ENCODE measurements at places on chromosomes 11 and 22. TPM values are rescaled to one million over a fixed set of nuclear protein-coding genes. Genes with fewer than 3 reads are reported as not detected.

TBCEL gene
- 7.2 TPM for total RNA-seq

OR8G5 gene
- not detected for total RNA-seq

CARNS1 gene
- 6.9 TPM for total RNA-seq

HNRNPUL2 gene
- total RNA-seq: 54.9 TPM

NAALAD2 gene
- not detected for total RNA-seq

RFPL2 gene
- not detected for total RNA-seq

DEPDC7 gene
- total RNA-seq: 2.8 TPM

OR5B21 gene
- total RNA-seq: not detected

MFRP gene
- total RNA-seq: not detected

DNA sequence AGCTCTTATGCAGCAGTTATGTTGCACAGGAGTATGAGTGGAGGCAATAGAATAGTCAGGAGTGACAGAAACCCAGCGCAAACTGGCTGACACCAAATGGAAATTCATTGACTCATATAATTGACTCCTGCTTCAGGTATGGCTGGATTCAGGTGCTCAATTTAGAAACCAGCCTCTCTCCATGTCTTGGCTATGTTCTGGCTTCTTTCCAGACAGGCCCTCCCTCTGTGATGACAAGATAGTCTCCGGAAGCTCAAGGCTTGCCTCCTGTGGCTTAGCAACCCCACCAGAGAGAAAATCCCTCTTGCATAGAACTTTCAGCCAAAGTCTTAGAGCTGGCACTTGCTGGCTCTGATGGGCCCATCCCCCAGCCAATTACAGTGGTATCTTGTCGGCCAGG, 28.1 kb upstream of the MN1 start:
- H3K27me3 ChIP-seq: no peaks in the 10 kb centered on the region
- DNase-seq: no peak
- H3K4me3 ChIP-seq: no peak overlapping the region
- peaks cover 14% of the 10 kb centered on the region for H3K4me1 ChIP-seq

DNA sequence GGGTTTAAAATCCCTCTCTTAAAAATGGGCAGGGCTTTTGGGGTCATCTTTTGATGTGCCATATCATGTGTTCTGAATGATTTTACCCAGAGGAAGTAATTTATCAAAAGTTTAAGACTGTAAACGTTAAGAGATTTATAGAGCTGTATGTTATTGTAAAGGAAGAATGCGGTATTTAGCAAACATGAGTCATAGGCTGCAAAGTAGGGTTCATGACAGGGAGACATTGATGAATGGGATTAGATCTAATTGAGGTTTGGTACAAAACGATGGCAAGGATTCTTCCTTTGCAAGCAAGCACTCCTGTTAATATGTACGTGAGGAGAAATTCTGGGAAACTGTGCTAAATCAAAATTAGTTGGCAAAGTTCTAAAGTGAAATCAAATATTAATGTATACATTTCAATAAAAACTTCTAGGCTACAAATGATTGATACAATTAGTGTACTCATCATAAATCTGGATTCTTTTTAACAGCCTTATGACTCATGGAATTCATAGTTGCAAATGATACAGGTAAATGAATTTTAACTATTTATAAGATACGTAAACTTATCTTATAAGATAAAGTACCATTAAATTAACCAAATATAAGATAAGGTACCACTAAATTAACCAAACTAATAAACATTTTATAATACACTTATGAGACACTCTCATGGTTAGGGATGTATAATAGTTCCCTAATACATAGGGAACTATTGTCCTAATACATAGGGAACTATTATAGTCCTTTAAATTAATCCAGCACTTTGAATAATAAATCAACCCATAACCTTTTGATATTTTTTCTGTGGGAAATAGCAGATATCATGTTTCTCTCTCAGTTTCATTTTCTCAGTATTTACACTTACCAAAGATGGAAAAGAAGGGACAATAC, 58.4 kb downstream of the KIF18A start:
- H3K27me3 ChIP-seq: no peaks in the 10 kb centered on the region
- no peak overlapping the region for H3K27ac ChIP-seq
- no peak overlapping the region for H3K4me3 ChIP-seq
- H3K4me1 ChIP-seq: no peaks in the 10 kb centered on the region

DNA sequence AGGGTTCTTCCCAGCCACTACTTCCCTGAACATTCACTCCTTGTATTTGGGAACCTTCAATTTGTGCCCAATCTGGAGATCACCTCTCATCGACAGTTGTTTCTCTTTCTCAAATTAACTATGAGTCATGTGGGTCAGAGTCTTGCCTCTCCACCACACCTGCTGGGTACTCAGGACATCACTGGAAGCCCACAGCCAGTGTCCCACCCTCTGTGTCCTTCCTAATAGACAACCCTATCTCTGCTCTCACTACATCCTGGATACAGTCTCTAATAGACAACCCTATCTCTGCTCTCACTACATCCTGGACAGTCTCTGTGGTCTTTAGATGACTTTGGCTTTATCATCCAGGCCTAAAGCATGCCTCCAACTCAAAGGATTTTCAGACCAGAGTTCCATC, 70.1 kb downstream of the ARL14EP start:
- no peaks in the 10 kb centered on the region for H3K36me3 ChIP-seq
- H3K4me3 ChIP-seq: no peak overlapping the region
- DNase-seq: no peak
- H3K27ac ChIP-seq: no peak overlapping the region

GRCh38 chr11:69116671-69117070, 39.1 kb upstream of the SMIM38 start:
- no peaks in the 10 kb centered on the region for H3K27me3 ChIP-seq
- no peaks in the 10 kb centered on the region for H3K36me3 ChIP-seq
- H3K27ac ChIP-seq: no peak overlapping the region
- peaks cover 8% of the 10 kb centered on the region for H3K4me1 ChIP-seq
- H3K4me3 ChIP-seq: no peak overlapping the region

DNA sequence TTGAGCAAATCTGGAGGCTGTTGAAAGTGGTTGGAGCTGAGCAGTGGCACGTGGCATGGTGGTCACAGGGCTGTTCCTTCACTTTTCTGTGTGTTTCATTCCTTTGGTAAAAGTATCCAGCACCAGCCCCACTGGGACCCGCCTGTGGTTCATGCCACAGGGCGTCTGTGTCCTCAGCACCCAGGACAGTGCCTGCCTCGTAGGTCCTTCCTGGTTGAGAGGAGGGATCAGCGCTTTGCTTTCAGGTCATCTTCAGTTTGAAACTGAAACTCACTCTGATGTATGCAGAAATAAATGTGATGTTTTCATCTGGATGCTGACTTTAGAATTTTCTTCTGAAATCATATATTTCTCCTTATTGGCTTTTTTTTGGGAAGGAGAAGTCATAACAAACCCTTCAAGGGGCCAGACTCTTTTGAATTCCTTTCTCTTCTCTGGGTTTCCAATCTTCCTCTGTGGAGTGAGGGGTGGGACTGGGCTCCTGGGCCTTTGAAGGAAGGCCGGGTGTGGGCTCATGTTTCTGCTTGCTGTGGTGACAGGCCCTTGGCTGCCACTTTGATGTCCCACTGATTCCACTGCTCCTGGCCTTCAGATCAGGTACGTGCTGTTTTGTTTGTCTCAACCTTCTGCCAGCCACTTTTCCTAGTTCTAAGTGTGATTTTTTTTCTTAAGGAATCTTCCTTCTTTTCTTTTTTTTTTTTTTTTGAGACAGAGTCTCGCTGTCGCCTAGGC, 26.2 kb downstream of the TBC1D22A start:
- peaks cover 47% of the 10 kb centered on the region for H3K4me1 ChIP-seq
- peaks cover 34% of the 10 kb centered on the region for H3K36me3 ChIP-seq
- DNase-seq: peak; percentile 45
- H3K27me3 ChIP-seq: no peaks in the 10 kb centered on the region
- no peak overlapping the region for H3K4me3 ChIP-seq

GRCh38 chr11:35969089-35970042, 25.5 kb downstream of the LDLRAD3 start:
- no peaks in the 10 kb centered on the region for H3K4me1 ChIP-seq
- peaks cover 2% of the 10 kb centered on the region for H3K27me3 ChIP-seq

DNA sequence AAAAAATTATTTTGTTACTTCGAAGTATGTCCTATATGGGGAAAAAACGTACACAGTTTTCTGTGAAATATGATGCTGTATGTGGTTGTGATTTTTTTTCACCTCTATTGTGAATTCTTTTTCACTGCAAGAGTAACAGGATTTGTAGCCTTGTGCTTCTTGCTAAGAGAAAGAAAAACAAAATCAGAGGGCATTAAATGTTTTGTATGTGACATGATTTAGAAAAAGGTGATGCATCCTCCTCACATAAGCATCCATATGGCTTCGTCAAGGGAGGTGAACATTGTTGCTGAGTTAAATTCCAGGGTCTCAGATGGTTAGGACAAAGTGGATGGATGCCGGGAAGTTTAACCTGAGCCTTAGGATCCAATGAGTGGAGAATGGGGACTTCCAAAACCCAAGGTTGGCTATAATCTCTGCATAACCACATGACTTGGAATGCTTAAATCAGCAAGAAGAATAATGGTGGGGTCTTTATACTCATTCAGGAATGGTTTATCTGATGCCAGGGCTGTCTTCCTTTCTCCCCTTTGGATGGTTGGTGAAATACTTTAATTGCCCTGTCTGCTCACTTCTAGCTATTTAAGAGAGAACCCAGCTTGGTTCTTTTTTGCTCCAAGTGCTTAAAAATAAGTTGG, 38.3 kb downstream of the EHF start:
- no peak overlapping the region for H3K27ac ChIP-seq
- no peaks in the 10 kb centered on the region for H3K36me3 ChIP-seq
- peaks cover 61% of the 10 kb centered on the region for H3K27me3 ChIP-seq
- DNase-seq: no peak
- H3K4me1 ChIP-seq: no peaks in the 10 kb centered on the region
- no peak overlapping the region for H3K4me3 ChIP-seq

- no peak for DNase-seq
- H3K4me1 ChIP-seq: no peaks in the 10 kb centered on the region
- no peak overlapping the region for H3K4me3 ChIP-seq
- H3K27ac ChIP-seq: no peak overlapping the region
- no peaks in the 10 kb centered on the region for H3K27me3 ChIP-seq
Measured at GRCh38 chr11:74611369-74611861, 19.0 kb downstream of the POLD3 start.

- no peaks in the 10 kb centered on the region for H3K36me3 ChIP-seq
- no peak overlapping the region for H3K4me3 ChIP-seq
- H3K27me3 ChIP-seq: no peaks in the 10 kb centered on the region
- H3K4me1 ChIP-seq: no peaks in the 10 kb centered on the region
- DNase-seq: no peak
- H3K27ac ChIP-seq: no peak overlapping the region
Measured at GRCh38 chr11:86511086-86511551, 136.4 kb downstream of the CCDC81 start.

DNA sequence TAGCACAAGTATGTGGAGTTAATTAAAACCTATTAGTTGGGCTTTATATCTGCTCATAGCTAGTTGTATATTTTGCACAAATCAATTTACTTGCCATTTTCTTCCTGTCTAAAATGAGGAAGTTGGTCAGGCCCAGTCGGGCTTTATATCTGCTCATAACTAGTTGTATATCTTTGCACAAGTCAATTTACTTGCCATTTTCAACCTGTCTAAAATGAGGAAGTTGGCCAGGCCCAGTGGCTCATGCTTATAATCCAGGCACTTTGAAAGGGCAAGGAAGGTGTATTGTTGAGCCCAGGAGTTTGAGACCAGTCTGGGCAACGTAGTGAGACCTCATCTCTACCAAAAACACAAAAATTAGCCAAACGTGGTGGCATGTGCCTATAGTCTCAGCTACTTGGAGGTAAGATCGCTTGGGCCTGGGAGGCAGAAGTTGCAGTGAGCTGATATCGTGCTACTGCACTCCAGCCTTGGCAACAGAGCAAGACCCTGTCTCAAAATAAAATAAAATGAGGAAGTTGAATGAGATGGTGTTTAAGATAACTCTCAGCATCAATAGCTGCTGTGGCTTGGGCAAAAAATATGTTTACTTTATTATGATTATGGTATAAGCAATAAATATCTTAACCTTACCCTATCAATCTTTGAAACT, 1558.6 kb upstream of the RAG2 start:
- no peaks in the 10 kb centered on the region for H3K27me3 ChIP-seq
- no peak overlapping the region for H3K4me3 ChIP-seq
- no peak for DNase-seq
- no peak overlapping the region for H3K27ac ChIP-seq

GRCh38 chr11:45232341-45233080, 53.6 kb downstream of the SYT13 start:
- H3K27me3 ChIP-seq: peaks cover 12% of the 10 kb centered on the region
- no peak overlapping the region for H3K4me3 ChIP-seq
- no peak for DNase-seq
- no peak overlapping the region for H3K27ac ChIP-seq
- no peaks in the 10 kb centered on the region for H3K4me1 ChIP-seq
- H3K36me3 ChIP-seq: no peaks in the 10 kb centered on the region

- no peak overlapping the region for H3K4me3 ChIP-seq
- H3K27me3 ChIP-seq: no peaks in the 10 kb centered on the region
- H3K27ac ChIP-seq: no peak overlapping the region
- H3K4me1 ChIP-seq: peaks cover 25% of the 10 kb centered on the region
- DNase-seq: no peak
Measured at GRCh38 chr11:123080015-123080414, 18.1 kb upstream of the HSPA8 start.

GRCh38 chr11:69351460-69351859, 57.5 kb downstream of the MYEOV start:
- H3K36me3 ChIP-seq: no peaks in the 10 kb centered on the region
- no peak overlapping the region for H3K4me3 ChIP-seq
- H3K27me3 ChIP-seq: no peaks in the 10 kb centered on the region
- H3K27ac ChIP-seq: no peak overlapping the region
- DNase-seq: no peak

DNA sequence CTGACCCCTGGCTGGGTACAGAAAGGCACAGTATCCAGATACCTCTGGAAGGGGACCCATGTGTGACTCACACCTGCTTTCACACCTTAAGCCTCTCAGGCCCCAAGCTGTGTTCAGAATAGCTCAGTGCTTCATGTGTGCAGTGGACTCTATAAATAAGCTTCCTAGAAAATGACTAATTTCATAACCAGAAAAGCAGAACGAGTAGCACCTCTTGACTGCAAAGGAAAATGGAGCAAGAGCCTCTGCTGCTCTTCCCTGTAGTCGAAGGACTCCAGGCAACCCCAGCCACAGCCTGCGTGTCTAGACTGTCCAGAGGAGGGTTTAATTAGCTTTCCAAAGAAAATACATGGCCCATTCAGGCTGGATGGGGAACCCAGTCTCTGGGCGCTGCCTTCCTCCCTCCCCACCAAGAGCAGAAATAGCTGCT, 23.1 kb downstream of the PTPN5 start:
- peaks cover 12% of the 10 kb centered on the region for H3K27me3 ChIP-seq
- H3K27ac ChIP-seq: no peak overlapping the region
- peak; percentile 58 for DNase-seq
- peaks cover 28% of the 10 kb centered on the region for H3K4me1 ChIP-seq

GRCh38 chr11:92204731-92205130, 19.9 kb upstream of the FAT3 start:
- no peaks in the 10 kb centered on the region for H3K36me3 ChIP-seq
- H3K4me3 ChIP-seq: no peak overlapping the region
- H3K27ac ChIP-seq: no peak overlapping the region
- no peaks in the 10 kb centered on the region for H3K27me3 ChIP-seq
- DNase-seq: no peak

- H3K27me3 ChIP-seq: peaks cover 23% of the 10 kb centered on the region
- H3K27ac ChIP-seq: no peak overlapping the region
- no peaks in the 10 kb centered on the region for H3K36me3 ChIP-seq
Measured at GRCh38 chr11:68680541-68681231, 3.7 kb upstream of the GAL start.

GRCh38 chr22:23704829-23705228, 14.0 kb downstream of the RGL4 start:
- H3K4me3 ChIP-seq: peak overlapping the region; percentile 10
- peaks cover 96% of the 10 kb centered on the region for H3K36me3 ChIP-seq
- H3K4me1 ChIP-seq: peaks cover 88% of the 10 kb centered on the region
- no peak for DNase-seq
- peak overlapping the region; percentile 91 for H3K27ac ChIP-seq
- H3K27me3 ChIP-seq: no peaks in the 10 kb centered on the region

All from activated CD8-positive, alpha-beta T cell treated with anti-CD3 and anti-CD28 coated beads for 36 hours (primary cell).